ENCODE measurements at places on chromosomes 3 and 15.

DNA sequence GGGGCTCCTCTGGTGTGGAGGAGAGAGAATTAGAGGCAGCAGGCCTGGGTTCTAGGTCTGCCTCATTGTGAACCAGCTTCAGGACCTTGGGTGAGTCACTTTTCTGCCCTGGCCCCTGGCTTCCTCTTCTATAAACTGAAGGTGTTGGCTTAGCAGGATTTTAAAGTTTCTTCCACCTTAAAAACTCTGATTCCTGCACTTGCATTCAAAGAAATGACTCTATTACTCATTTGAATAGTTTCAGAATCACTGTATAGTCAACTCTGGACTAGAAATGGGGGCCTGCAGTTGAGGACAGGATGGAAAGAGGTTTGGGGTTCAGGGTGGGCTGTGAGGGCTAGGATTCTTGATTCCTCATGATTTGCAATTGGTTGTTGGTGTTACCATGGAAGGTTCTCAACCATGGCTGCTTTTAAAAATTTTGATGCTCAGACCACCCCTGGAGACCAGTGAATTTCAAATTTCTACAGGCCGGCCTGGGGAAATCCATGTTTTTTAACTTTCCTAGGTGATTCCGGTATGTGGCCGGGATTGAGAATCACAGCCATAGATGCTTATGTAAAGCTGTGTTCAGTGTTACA, 19.9 kb downstream of the SMAD3 start:
- DNase-seq = no peak

GRCh38 chr15:23467110-23467600, 20.1 kb upstream of the GOLGA6L2 start:
- no peak for DNase-seq

DNA sequence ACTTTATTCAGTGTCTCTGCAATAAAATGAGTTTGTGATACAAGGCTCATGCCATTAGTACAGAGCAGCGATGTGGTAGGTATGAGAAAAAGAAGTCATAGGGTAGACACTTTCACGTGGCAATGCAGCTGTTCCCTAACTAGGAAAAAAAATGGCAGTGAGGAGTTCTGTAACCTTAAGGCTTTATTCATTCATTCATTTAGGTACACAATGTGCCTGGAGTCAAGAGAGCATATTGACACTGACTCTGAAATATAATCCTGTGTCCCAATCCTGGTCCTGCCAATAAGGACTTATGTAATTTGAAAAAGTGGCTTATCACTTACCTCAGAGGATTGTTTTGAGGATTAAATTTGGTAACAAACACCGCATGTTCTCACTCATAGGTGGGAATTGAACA, 173.0 kb upstream of the AZI2 start:
- DNase-seq = no peak

GRCh38 chr3:62201438-62202035, 171.8 kb downstream of the FEZF2 start:
- DNase-seq = no peak

- no peak for DNase-seq
Observed at GRCh38 chr3:153050978-153051377, 111.0 kb upstream of the RAP2B start.

- no peak for DNase-seq
Observed at GRCh38 chr3:194840661-194841514, 155.2 kb downstream of the FAM43A start.

DNA sequence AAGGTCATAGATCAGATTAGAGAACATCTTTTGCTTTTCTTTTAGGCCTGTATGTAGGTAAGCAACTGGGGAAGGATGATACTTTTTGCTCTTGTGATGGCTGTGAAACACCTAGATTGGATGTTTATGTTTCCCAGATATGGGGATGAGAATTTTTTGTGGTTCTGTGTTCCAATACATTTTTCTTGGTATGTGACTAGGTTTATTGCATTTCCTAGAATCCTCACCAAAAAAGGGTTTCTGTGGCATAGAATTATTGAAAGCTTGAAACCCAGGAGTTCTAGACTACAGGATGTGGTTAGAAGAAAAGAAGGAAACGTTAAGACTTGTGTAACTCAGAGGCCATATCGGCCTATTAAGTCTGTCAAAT, 25.8 kb downstream of the OXNAD1 start:
- DNase-seq = no peak

GRCh38 chr15:58546066-58546591, 114.3 kb downstream of the LIPC start:
- DNase-seq = no peak

GRCh38 chr3:34881026-34881425, 758.3 kb upstream of the ARPP21 start:
- no peak for DNase-seq

GRCh38 chr3:126309165-126309564, 48.0 kb downstream of the KLF15 start:
- no peak for DNase-seq

DNA sequence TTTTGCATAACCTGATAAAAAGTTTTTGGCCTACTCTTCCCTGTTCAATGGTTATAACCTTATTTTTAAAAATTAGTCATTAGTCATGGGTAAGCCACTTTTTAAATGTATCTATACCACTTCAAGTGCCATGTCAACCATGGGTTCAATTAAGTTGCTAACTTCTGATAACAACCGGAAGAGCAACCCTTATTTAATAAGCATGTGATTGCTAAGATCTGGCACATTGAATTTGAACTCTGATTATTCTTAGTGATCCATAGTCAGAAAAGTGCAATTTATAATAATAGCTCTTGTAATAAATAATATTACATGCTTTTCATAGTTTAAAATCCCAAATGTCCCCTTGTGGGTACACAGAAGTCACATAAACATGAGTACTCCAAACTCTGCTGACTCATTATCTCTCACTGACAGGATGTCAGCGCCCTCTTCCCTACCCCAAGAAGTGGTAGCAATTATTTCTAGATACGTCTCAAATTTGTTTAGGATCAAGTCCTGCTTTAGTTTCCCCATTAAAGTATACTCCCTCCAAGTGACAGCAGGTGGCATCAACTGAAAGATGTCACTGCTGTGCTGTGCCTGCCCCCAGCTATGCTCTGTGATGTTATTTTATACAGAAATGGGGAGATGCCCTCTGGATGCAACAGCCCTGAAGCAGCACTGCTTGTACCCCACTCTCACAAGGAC, 18.6 kb downstream of the SAMD7 start:
- DNase-seq = no peak

GRCh38 chr15:58492661-58493397, 61.0 kb downstream of the LIPC start:
- no peak for DNase-seq

DNA sequence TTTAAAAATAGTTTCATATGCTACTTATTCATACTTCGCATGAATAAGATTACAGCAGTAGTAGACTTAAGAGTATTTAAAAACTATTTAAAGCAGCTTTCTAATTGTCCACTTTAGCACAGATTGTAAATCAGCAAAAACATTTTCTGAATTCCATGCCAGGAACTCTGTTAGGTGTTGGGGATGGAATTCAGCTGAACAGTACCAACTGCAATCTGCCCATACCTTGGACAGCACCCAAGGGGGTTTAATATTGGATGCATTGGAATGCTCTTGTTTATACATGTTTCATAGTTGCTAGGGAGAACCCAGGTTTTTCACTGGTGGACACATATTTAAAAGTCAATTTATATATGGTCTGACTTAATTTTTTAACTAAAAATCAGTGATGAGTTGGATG, 74.8 kb downstream of the PPM1L start:
- DNase-seq = no peak

GRCh38 chr3:168977716-168978374, 685.7 kb downstream of the MECOM start:
- DNase-seq = no peak

GRCh38 chr3:19114461-19114860, 33.8 kb upstream of the KCNH8 start:
- no peak for DNase-seq

- DNase-seq = no peak
Observed at GRCh38 chr3:117722856-117723255, 1013.3 kb downstream of the TUSC7 start.

DNA sequence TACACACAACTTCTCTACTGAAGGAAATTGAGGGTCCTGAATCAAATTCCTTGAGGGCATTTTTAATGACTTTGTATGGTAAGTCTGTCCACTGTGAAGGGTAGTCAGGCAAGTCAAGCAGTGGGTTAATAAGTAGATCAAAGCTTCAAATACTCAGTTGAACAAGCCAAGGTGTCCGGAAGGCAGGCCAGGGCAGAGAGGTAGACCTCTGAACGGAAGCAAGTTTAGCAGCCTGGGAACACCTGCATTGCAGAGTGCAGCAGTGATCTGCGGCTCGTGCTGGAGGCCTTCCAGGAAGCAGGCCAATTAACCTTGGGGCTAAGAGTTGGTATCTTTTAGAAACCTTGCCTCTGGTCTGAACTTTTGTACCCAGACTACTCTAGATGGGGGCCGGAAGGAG, 143.8 kb downstream of the LRTM1 start:
- no peak for DNase-seq

DNA sequence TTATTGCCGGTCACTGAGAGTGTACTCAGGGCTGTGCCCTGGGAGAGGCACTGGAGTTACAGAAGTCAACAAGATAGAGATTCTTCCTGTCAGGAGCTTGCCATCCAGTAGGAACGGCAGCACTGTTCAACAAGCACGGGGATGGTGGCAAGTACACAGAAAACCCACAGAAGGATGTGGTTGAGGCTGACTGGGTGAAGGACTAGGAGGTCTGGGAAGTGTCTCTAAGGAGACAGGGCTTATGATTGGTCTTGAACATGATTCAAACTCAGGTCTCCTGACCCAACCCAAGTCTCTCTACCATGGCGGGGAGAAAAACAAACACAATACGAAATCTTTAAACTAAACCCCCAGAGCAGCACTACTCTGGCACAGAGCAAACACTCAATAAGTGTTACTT, 37.6 kb downstream of the ERICH6 start:
- no peak for DNase-seq

GRCh38 chr15:101521591-101521990, 32.1 kb upstream of the PCSK6 start:
- DNase-seq = no peak

DNA sequence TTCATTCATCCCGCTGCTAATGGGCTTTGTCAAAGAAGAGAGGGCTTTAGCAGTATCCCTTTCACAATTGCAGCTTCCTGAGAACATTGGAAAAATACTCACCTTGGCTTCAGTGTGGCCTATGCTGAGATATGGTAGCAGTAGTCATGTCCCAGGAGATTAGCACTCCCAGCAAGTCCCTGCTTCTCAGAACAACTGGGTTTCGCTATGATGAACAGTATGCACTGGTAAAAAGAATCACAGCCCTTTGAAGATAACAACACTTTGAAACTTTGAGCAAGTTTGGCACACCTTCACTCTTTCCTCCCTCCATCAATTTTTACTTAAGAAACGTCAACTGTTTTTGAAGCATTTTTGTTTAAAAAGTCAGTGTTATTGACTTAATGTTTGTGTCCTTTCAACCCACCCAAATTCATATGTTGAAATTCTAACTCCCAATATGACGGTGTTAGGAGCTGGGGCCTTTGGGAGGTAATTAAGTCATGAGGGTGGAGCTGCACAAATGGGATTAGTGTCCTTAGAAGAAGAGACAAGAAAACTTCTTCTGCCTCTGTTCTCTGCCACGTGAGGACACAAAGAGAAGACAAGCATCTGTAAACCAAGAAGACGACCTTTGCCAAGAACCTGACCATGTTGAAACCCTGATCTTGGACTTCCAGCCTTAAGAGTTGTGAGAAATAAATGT, 17.8 kb upstream of the PLSCR4 start:
- no peak for DNase-seq

DNA sequence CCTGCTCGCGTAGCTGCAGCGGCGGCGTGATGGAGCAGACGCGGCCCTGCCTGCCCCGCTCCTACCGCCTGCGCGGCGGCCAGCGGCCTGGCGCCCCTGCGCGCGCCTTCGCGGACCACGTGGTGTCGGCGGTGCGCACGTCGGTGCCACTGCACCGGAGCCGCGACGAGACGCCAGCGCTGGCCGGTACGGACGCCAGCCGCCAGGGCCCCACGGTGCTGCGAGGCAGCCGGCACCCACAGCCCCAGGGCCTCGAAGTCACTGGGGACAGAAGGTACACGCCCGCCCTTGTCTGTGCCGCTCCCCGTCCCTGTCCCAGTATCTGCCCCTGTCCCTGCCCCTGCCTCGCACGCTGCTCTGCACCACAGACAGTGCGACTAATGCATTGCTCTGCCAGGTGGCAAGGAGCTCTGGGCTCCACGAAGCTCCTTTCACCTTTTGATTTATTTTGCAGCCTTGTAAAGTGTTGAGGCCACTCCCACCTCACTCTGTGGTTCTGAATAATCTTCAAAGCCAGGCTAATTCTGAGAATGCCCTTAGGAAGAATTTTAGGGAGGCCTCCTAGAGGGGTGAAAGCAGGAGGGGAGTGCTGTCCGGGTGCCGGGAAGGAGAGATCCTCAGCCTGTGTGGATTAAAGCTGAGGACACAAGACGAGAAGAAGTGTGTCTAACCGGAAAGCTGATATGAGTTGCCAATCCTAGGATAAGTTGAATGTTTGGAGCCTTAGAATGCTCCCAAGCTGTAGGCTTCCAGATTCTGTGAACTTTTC, 100.0 kb downstream of the THSD4 start:
- no peak for DNase-seq

- DNase-seq = no peak
Observed at GRCh38 chr3:174438501-174439145, 420.5 kb upstream of the NAALADL2 start.

DNA sequence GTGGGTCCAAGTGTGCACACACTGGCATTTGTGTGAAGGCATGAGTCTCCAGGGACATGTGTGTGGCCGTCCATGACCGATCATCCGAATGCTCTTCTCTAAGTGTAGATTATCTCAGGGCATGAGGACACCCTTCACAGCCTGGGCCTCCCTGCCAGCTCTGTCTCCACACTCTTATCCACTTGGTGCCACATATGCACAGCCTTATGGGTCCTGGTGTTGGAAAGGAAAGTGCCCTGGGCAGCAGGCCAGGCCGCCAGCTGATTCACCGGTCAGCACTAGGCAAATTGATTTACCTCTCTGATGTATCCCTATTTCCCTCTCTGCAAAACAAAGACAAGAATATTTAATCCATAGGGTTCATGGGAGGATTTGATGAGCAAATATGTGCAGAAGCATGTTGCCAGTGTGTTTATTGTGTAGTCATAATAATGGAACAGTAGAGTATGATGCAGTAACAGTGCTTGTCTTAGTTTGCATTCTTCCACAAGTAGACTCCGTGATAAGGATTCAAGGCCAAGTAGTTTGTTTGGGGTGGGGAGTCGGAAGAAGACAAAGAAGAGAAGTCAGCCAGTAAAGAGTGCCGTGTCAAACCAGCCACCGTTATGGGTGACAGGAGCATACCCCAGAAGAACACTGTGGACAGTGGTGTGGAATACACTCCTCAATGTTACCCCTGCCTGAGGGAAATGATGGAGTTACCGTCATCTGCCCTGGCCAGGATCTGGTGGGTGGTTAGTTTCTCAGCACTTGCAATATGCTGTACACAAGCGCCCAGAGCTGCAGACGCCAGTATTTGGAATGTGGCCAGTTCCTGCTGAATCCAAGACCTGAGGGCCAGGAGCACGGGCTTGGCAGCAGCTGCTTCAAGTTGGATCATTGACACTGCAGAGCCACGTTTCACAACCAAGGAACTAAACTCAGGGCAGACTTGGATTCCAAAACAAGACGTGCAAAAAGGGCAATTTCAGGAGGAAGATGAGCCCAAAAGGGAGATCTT, 85.1 kb downstream of the MTHFS start:
- DNase-seq = no peak

- no peak for DNase-seq
Observed at GRCh38 chr3:174957081-174957480, 97.9 kb downstream of the NAALADL2 start.

GRCh38 chr3:16848007-16848406, 36.7 kb upstream of the PLCL2 start:
- no peak for DNase-seq

GRCh38 chr3:126208182-126208581, 27.8 kb upstream of the ALDH1L1 start:
- no peak for DNase-seq

- no peak for DNase-seq
Observed at GRCh38 chr15:67212684-67213367, 41.6 kb downstream of the AAGAB start.

Measured in activated T-helper 1 cell treated with Interleukin-2 at 50 U/mL for 16 hours (primary cell).